ENCODE measurements at places on chromosomes 12 and 14.

GRCh38 chr14:72907886-72908285, 14.0 kb upstream of the DPF3 start:
- DNase-seq: peak; percentile 51

DNA sequence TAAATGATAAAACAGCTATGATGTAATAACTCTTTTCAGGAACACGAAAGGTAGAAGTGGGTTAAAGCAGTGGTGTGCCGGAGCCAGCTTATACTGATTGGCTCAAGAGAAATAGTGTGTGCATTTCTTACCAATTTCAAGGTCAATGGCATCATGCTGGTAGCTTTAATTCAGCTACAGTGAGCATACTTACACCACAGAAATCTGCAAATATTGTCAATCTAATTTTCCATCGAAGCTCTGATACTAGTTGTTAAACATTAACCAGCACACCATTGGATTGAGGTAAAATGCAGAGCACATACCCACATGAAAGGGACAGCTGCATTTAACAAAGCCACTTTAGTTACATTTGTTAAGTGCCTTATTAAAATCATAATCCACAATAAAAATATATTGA, 225.7 kb downstream of the KCNC2 start:
- DNase-seq: no peak

DNA sequence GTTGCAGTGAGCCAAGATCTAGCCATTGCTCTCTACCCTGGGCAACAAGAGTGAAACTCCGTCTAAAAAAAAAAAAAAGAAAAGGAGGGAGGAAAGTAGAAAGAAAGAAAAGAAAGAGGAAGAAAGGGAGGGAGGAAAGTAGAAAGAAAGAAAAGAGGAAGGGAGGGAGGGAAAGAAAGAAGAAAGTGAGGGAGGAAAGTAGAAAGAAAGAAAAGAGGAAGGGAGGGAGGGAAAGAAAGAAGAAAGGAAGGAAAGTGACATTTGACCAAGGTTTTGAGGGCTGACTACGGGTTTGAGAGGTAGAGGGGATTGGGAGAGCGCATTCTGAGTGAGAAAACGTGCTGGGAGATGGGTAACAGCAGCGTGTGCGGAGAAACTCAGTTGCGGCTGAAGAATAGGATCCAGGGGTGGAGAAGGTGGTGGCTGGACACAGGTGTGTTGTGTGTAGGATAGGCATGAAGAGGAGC, 521 bp upstream of the PAPLN start:
- DNase-seq: no peak

DNA sequence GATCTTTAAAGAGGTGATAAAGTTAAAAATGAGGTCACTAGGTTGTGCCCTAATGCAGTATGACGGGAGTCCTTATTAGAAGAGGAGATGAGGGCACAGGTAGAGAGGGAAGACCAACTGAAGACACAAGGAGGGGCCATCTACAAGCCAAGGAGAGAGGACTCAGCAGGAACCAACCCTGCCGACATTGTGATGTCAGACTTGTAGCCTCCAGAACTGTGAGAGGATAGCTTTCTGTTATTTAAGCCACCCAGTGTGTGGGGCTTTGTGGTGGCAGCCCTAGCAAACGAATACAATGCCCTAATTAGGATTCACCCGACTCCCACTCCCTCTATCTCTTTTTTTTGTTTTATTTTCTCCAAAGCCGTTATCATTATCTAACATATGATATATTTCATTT, 7.9 kb upstream of the IL26 start:
- DNase-seq: no peak

GRCh38 chr14:68814238-68814538, 21.3 kb upstream of the ZFP36L1 start:
- DNase-seq: no peak

DNA sequence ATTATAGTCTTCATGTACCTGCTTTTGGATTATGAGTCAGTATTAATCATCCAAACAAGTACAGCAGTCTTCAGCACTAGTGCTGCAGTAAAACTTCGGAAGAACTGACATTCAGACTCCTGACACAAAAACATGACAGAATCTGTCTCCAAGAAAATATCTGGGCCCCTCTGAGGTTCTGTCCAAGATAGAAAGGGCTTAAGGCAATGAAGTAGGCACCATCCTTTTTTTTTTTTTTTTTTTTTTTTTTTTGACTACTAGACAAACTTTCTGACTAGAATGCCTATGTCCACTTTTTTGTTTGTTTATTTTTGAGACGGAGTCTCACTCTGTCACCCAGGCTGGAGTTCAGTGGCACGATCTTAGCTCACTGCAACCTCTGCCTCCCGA, 112.5 kb downstream of the MED13L start:
- DNase-seq: peak; percentile 49

GRCh38 chr12:49187184-49187583, 1.7 kb downstream of the TUBA1A start:
- peak; percentile 71 for DNase-seq

DNA sequence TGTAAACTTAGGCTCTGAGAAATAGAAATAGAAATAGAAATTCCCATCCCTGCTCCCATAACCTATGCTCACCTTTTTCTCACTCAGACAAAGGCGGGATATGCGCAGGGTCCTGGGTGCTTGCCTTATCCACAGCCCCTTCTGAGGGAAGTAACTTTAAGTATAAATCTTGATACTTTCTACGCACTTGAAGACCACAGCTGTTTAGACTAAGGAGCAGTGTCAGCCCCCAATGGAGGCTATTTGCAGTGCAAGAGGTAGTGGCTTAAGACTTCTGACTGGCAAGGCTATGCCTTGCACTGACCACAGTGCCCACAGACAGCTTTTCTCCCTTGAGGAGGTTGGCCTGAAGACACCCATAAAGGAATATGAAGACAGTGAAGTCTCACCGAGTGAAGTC, 35.2 kb downstream of the ASCL1 start:
- DNase-seq: no peak

DNA sequence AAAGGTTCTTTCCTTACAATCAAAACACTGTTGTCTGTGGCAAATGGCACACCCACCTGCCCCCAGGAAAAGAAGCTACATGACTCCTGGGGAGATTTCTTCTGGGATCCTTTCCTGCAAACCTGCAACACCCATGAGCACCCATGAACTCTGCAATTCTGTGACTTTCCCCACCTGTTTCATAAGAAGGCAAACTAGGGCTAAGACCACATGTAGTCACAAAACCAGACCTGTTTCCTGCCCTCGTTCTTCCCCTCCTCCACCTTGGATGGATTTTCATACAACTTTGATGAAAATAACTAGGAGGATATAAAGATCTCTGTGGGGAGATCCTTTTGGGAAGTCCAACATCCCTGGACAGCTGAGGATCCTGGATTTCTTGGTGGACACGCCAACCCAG, 1084.7 kb downstream of the BCL11B start:
- DNase-seq: no peak

DNA sequence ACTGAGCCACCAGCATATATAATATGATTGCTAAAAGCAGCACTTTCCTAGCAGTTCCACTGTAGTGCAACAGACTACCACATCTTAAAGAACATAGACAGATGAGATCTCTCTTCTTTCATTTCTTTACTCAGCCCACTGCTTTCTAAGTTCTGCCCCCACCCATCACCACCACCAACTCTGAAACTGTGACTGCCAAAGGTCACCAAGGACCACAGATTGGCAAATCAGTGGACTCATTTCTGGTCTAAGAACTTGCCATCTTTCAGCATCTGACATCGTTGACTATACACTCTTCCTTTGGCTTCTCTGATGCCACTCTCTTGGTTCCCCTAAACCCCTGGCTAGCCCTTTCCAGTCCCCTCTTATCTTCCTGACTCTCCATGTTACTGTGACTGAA, 38.4 kb downstream of the IFNG start:
- no peak for DNase-seq

DNA sequence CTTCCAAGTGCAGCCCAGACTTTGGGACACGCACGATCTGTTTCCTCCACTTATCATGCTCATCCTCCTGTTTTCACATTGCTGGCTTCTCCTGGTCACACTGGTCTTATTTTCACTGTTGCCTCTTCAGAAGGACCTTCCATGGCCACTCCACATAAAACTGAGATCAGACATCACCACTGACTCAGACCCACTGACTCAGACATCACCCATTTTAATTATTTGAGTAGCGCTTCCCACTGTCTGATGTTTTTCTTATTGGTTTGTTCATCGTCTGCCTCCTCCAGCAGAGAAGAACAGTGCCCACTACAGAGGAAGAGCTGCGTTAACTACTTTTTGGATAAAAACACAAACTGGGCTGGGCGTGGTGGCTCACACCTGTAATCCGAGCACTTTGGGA, 270.5 kb upstream of the PWP1 start:
- peak; percentile 44 for DNase-seq

- DNase-seq: no peak
Observed at GRCh38 chr12:40351976-40352375, 127.2 kb downstream of the LRRK2 start.

DNA sequence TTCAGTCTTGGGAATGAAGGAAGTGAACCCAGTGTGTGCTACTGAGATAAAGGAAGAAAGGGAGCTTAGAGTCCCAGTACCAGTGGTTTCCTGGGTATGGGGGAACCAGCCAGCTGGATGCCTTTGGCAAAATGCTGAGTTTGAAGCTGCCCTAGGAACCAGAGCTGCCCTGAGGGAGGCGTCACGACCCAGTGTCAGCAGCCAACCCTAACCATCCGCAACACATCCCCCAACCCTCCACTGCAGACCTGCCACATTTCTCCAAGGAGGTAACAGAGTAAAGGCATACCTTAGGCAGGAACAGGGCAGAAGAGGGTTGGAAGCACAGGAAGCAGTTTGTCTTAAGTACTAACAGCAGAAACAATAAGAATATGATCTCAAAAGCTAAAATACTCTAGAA, 28.6 kb downstream of the PRDM4 start:
- no peak for DNase-seq

DNA sequence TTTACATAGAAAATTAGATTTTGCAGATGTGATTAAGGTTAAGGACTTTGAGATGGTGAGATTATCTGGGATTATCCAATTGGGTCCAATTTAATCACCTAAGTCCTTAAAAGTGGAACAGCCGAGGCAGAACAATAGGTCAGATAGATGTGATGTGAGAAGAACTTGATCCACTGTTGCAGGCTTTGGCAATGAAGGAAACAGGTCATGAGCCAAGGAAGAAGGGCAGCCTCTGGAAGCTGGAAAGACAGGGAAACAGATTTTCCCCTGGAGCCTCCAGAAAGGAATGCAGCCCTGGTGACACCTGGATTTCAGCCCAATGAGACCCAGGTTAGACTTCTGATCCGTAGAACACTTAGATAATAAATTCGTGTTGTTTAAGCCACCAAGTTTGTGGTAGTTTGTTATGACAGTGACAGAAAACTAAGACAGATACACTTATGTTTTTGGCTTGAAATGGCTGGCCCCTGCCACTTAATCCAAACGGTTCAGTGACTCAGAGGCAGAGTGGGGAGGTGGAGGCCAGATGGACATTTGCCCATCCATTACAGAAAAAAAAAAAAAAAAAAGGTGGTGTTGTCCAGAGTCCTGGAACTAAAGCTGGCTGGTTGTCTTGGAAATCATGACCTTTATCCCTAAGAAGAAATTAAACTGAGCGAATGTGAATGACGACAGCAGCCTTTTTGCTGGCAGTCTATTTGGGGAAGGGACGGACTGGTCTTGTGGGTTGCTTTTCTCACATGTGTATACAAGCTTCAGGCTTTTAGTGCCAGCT, 181.9 kb upstream of the NRXN3 start:
- no peak for DNase-seq

DNA sequence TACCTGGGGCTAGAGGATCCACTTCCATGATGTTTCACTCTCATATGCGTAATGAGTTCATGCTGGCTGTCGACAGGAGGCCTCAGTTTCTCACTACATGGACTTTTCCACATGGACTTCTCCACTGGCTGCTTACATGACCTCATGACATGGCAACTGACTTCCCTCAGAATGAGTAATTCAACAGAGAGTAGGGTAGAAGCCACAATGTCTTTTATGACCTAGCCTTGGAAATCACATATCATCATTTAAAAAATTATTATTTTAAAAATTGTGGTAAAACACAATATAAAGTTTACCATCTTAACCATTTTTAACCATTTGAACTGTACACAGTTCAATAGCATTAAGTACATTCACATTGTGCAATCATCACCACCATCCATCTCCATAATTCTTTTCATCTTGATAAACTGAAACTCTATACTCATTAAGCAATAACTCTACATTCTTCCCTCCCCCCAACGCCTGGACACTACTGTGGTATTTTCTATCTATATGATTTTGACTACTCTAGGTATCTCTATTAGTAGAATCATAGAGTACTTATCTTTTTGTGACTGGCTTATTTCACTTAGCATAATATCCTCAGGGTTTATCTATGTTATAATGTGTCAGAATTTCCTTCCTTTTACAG, 144.5 kb downstream of the TGFB3 start:
- DNase-seq: peak; percentile 52

DNA sequence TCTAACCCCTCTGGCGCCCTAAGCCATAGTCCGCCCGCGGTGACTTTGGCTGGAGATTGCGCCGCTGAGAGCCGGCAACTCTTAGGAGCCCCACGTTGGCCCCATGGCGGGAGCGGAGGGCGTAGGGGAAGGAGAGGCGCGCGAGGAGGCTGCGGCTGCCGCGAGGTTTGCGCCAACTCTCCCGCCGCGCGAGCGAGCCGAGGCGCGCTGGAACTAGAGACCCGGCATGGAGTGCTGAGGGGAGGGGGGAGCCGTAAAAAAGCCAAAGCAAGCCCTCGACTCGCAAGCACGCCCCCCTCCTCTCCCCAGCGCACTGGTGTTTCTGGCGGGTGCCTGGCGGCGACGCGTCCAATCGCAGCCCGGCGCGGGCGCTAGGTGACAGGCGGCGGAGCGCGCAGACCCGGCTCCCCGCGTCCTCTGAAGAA, at the start of gene SYT10:
Gene SYT10 (minus strand): TSS at position 233 of the 425 bp plus-strand sequence. CDS start 297 bp downstream, outside the sequence.
- DNase-seq: peak; percentile 14

GRCh38 chr12:108410689-108411088, 71.6 kb upstream of the CMKLR1 start:
- no peak for DNase-seq

DNA sequence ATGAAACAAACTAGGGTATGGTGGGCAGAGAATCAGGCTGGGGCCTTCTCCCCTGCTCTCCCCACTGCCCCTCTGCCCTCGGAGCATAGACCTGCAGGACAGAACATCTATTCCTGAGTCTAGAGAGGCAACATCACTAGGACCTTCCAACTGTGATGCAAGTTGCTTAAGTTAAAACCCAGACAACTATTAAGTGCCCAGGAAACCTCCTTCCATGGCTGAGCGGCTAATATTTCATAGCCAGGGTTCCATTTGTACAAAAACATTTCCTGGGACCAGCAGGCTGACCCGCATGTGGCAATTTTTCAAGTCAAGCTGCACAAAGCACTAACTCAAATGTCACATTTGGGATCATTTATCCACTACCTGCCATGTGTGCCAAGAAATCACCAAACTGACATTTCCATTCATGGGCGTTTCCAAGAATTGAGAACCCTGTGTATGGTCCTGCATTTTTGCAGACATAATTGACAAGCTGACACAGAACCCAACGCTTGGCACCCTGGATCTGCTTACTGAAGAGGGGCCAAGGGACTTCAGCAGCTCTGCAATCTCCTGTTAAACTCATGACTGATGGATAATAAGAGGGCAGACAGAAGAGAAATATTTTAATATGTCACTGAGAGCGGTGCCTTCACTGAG, 32.7 kb downstream of the NT5DC3 start:
- no peak for DNase-seq

GRCh38 chr14:22276913-22277816, 311.9 kb downstream of the DAD1 start:
- peak; percentile 64 for DNase-seq

GRCh38 chr12:12716793-12717585, at the start of gene CDKN1B:
Gene CDKN1B, plus strand, starts transcription at chr12:12717368. Its CDS starts 472 bp downstream, at chr12:12717840.
- peak; percentile 96 for DNase-seq

Measured in adipocyte (in vitro differentiated cells).